ENCODE measurements at places on chromosomes 1 and 21. TPM values are rescaled to one million over a fixed set of nuclear protein-coding genes. Genes with fewer than 3 reads are reported as not detected.

The NID1 gene
- total RNA-seq: 391 TPM

The RIPPLY3 gene
- not detected for total RNA-seq

The KRTAP11-1 gene
- not detected for total RNA-seq

The DCLRE1B gene
- 4.1 TPM for total RNA-seq

The KIF2C gene
- 0.38 TPM for total RNA-seq
